CD4-positive, alpha-beta T cell treated with Interleukin-15 for 4 hours (primary cell): ENCODE measurements at places on chromosomes 2 and 18.
A peak's percentile ranks its signal among the peaks of the same experiment; 100 is the strongest.

DNA sequence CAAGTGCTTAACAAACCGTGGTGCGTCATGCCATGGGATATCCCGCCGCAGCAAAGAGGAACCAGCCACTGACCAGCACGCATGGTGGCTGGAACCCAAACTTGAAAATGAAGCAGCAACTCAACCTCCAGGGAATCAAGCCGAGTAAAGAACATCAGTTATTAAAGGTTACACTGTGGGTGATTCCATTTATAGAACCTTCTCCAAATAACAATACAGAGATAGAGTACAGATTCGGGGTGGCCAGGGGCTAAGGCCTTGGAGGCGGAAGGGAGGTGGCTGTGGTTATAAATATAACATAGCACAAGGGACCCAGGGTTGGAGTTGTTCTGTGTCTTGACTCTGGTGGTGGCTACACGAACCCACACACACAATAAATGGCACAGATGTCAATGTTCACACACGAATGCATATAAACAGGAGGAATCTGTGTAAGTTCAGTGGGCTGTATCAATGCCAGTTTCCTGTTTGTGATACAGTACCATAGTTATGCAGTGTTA, 123.1 kb downstream of the EIPR1 start:
- no peak for DNase-seq

DNA sequence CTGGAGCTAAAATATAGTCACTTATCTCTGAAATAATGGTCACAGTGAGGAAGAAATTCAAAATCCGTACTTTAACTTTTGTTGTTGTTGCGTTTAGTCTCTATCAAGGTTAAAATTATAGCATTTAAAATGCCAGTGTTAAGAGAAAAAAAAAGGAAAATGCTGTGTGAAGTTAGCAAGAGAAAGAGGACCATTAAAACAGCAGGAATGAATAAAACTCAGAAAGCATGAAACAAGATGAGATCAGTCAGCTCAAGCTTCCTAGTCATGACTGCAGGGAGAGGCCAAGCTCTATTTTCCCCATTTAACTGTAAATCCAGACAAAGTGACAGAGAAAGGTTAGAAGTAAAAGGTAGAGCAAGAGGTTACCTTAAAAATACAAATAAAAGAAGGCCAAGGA, 281.7 kb upstream of the ATP5MC3 start:
- no peak for DNase-seq

DNA sequence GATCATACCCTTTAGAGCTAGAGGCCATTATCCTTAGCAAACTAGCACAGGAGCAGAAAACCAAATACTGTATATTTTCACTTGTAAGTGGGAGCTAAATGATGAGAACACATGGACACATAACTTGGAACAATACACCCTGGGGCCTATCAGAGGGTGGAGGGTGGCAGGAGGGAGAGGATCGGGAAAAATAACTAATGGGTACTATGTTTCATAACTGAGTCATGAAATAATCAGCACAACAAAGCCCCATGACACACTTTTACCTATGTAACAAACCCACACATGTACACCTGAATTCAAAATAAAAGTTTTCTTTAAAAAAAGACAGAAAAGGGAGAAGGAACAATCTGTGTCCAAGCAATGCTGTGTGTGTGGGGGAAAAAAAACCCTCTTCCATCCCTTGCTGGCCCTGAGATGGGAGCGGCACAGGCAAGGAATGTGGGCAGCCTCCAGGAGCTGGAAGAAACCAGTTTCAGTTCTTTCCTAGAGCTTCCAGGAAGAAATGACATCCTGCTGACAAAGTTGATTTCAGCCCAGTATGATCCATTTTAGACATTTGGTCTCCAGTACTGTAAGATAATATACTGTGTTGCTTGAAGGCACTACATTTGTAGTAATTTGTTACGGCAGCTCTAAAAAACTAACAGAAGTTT, 458.7 kb upstream of the CNTNAP5 start:
- DNase-seq = no peak

GRCh38 chr2:227872676-227873075, 1.2 kb downstream of the DAW1 start:
- no peak for DNase-seq

DNA sequence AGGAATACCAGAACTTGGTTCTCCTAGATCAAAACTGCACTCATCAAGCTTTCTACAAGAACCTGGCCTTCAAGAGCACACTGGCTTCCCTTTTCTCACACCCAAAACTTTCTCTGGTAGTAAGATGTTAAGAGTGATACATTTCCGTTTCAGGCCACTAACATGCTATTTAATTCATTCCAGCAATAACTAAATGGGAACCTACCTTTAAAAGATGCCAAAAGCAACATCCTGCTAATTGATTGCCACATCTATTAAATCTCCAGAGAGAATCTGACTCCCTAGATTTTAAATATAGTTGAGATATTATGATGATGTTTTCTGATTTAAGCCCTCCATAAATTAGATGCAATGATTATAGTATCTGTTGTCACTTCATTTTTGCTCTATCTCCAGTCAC, 71.6 kb downstream of the KCTD18 start:
- no peak for DNase-seq

- DNase-seq = peak; percentile 43
Observed at GRCh38 chr2:68709421-68709911, 25.1 kb upstream of the ARHGAP25 start.

GRCh38 chr18:63302636-63303405, 16.7 kb downstream of the BCL2 start:
- no peak for DNase-seq

DNA sequence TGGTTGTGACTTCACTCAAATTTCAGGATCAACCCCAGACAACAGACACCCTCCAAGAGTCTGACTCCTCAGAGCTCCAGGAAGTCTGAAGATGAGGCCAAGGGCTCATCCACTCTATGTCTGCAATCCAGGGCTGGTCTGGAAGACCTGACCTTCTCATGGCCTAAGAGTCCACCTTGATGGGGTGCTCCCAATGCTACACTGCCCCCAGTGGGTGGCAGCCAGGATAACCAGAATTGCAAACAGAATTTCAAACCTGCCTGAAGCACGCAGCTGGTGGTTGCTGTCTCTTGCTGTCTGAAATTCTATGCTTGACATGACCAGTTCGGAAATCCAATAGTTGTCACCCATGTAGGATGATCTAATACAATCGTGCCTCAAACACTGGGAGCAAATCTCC, 96.0 kb downstream of the UXS1 start:
- DNase-seq = peak; percentile 34

- no peak for DNase-seq
Observed at GRCh38 chr2:50691513-50691912, 340.4 kb downstream of the NRXN1 start.

GRCh38 chr18:76958692-76959341, 136.5 kb downstream of the ZNF236 start:
- no peak for DNase-seq

DNA sequence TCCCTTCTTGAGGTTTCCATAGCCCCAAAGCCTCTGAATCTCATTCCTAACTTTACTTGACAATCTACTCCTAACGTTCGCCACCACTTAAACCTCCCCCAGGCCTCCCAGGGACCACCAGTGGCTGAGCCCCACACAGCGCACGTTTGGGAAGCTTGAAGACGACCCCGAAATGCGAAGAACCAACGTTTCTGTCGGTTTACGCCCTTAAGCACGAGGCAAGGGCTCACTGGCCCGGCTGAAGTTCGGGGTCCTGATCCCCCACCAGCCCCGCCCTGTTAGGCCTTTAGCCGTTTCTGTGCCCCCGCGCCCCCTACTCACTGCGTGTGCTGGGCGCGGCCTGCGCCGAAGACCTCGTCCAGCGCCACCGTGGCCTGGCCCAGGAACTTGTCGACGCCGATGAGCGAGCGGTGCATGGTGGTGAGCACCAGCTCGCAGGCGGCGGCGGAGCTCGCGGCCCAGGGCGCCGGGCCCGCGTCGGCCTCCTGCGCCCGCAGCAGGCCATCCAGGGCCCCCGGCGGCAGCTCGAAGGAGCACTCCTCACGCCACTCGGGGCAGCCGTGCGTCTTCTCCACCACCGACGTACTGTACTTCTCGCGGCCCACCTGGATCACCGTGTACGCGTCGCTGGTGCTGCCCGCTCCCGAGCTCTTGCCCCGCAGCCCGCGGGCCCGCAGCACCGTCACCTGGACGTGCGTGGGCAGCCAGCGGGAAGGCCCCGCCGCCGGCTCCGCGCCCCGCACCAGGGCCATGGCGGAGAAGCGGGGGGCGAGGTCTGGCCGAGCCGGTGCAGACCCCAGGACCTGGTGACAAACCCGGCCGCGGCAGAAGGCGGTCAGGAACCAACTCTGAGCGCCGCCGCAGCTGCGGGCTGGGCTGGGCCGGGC, 479 bp downstream of the RAB11FIP5 start:
- DNase-seq = no peak

- no peak for DNase-seq
Observed at GRCh38 chr2:144660518-144661316, 140.8 kb upstream of the ZEB2 start.

DNA sequence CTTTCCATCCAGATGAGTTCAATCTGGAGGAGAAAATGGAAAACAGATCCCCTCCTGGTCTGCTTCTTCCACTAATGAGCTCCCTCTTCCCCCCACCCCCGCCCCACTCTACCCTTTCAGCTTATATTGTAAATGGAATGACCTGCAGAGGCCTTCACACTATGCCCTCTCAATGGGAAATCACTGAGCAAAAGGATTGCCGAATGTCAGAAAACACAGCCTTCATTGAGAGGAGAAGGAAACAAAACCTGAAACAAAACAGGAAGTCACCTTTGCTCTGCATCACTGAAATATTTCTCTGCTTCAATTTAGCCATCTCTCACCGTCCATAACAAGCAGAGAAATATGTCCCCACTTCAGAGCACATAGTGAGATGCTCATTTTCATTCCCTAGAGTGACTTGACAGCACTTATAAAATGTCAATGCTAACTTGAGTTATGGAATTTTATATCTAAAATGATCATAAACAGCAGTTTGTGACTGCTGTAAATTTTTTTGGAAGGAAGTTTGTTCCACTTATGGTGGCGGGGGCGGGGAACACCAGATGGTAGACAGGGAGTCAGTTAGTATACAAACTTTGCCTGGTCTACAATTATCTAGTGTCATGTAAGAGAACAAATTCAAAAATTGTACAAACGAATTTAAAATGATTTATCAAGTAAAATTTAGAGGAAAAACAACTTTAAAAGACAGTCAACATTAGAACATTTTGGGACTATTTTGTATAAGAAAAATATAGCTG, 1.8 kb upstream of the FRZB start:
- DNase-seq = no peak

- DNase-seq = no peak
Observed at GRCh38 chr2:107062599-107063220, 176.7 kb upstream of the ST6GAL2 start.

DNA sequence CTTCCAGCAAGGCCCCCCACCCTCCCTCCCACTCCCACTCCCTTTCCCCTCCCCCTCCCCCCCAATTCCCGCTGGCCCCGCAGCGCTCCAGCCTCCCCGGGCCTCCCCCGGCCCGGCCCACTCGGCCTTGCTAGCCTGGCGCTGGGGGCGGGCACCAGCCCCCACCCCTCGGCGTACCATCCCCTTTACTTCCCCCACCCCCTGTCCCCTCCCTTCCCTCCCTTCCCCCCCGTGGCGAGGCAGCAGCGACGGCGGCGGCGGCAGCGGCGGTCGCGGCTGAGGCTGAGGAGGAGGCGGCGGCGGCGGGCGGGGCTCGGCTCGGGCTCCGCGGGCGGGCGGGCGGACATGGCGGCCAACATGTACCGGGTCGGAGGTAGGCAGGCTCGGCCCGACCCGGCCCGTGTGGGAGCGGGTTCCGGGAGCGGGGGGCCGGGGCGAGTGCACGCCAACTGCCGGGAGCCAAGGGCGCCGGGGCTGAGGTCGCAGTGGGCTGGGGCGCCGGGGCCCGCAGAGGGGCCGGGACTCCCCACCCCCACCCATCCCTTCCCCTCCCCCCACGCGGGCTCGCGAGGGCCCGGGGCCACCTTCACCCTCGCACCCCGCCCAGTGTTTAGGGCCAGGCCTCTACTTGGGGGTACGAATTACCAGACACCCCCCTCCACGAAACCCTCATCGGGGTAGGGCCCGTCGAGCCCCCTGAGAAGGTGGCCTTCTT, at the start of gene MTA3:
Gene MTA3 (plus strand): TSS at position 232 of the 715 bp plus-strand sequence. CDS start 114 bp downstream, at position 346.
- DNase-seq = peak; percentile 55

DNA sequence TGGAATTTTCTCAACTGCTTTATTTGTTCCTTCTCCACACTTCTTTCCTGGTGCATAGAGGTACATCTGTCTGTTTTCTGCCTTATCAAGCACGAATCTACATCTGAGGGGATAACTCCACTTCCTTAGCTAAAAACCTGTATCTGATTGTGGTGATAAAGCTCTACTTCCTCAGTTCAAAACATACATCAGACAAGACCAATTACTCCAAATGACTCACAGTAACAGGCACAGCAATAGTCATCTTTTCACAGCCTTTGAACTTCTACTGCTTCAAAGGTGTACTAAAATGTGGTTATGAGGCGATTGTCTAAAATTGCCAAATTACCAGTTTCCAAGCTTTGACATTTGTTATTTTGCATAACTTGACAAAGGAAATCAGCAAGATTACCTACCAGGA, 803.6 kb upstream of the ZEB2 start:
- DNase-seq = no peak

GRCh38 chr2:58860586-58860985, 619.5 kb upstream of the FANCL start:
- no peak for DNase-seq

DNA sequence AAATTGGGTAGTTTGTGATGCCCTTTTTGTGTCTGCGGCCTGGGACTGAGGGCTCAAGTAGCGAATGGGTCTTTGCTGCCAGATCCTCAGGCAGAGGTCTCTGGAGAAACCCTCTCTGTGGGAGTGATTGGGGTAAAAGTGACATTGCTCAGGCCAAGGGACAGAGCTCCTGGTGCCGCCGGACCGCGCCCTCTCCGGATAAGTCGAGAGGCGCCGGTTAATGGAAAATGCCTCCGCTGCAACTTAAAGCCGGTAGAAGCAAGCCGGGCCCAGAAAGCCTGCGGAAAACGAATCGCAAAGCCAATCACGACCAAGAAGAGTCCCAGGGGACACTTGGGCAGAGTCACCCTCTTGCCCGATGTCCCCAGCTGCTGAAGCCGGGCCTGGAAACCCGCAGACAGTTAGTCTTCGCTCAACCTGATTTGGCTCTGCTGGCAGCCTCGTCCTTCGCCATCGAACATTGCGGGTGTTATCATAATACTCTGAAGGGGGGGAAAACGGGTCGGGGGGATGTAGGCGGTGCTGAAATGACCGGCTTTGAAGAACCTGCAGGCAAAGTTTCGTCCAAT, 352 bp upstream of the HOXD12 start:
- DNase-seq = no peak

DNA sequence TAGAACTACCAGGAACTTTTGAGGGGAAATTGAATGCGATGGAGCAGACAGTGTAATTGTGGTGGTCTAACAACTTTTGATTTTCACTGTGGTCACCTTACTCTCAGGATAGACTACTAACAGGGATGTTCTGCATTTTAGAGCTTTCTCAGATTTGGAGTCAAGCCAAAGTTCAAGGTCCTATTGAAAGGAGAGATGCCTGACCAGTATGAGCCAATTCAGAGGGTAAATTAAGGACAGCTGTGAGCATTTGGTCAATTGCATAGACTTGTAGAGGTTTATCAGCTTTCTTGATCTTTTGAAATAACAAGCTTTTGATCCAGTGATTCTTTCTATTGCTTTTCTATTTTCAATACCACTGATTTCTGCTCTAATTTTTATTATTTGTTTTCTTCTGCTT, 1095.7 kb upstream of the CNTNAP5 start:
- DNase-seq = no peak

GRCh38 chr18:48166336-48166875, 235.9 kb upstream of the SMAD2 start:
- no peak for DNase-seq

- DNase-seq = no peak
Observed at GRCh38 chr2:195608768-195609454, 48.1 kb upstream of the SLC39A10 start.

GRCh38 chr2:88735133-88735532, 43.7 kb downstream of the RPIA start:
- DNase-seq = no peak

GRCh38 chr2:231127936-231128335, 3.1 kb upstream of the HTR2B start:
- DNase-seq = no peak
